Right ventricle myocardium inferior (tissue), 1 donor: ENCODE measurements at places on chromosomes 3 and 15.

DNA sequence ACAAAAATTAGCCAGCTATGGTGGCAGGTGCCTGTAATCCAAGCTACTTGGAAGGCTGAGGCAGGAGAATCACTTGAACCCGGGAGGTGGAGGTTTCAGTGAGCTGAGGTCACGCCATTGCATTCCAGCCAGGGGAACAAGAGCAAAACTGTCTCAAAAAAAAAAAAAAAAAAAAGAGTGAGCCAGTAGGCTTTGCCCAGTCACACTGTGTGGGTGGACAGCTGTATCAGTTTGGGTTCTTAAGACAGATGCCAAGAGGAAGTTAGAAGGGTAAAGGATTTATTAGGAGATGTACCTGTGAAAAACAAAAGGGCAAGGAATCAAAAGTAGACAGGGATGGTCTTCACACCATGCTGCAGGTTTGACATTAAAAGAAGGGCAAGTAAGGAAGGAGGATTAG is 86.1 kb upstream of the CGNL1 start:
- no peak for DNase-seq

- no peak for DNase-seq
These were observed 62.3 kb downstream of the MTHFS start for GRCh38 chr15:79834495-79834894.

DNA sequence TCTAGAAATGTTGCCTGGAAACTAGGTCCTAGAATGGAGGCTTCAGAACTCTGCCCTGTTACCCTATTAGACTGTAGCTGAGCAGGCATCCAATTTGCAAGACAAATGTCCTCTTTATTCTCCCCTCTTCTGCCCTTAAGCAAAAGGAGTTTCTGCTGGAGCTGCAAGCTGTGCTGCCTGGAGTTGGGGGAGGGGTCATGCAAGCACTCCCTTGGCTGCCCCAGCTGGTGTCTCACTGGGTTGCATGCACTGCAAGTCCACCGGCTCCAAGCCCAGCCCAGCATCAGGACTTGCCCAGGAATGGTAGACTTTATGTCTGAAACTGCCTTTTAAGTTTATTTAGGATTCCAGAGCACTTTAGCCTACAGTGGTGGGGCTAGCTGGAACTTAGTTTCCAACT is 15.7 kb upstream of the RBP2 start:
- DNase-seq = no peak

- no peak for DNase-seq
These were observed 1060.4 kb downstream of the ZPLD1 start for GRCh38 chr3:103495186-103495585.

GRCh38 chr15:83977992-83978391 is 257.6 kb upstream of the GOLGA6L4 start:
- DNase-seq = no peak

DNA sequence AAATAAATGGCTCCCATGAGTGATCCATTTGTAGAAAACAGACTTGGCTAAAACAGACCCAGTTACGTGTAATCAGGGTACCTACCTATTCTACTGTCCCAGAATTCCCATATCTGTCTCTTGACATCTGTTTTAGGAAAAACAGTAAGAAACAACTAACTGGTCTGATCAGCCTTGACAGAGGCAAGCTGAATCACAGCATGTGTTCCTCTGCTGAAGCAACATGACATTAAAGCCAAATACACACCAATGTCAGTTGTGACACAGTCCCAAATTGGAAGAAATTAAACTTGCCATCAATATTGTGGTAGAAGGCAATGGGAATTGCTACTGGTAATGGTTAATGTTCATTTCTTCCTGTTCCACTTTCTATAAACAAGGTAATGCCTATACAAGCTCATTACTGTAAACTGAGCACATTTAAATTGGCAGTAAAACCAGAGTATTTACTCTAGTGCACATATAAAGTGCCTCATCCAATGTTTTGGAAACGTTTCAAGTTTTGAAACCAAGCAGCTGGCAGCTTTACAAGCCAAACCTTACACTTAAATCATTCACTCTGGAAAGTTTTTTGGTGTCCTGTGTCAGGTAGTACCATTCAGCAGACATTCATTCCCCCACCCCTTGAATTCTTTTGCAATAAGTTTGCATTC is 27.0 kb downstream of the ALDH1A2 start:
- no peak for DNase-seq

GRCh38 chr3:127260826-127261555 is 26.9 kb downstream of the PRR20G start:
- no peak for DNase-seq

- no peak for DNase-seq
These were observed 73.1 kb upstream of the SLCO3A1 start for GRCh38 chr15:91780387-91780786.

DNA sequence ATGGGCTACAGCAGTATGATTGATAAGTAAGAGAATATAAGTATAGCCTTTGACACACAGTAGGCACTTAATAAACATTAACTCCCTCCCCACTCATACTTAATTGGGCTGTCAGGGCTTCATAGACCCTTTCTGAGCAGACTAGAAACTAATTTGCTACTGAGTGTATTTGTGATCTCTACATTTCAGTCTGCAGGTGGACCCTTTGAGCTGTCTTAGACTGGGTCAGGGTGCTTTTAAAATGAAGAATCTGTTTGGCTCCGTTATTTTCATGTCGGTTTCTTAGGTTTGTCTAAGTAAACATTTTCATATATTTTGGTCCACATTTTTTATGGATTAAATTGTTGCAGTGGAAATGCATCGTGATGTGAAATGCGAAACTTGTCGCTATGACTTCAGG is 50.3 kb upstream of the SELENOK start:
- DNase-seq = no peak

DNA sequence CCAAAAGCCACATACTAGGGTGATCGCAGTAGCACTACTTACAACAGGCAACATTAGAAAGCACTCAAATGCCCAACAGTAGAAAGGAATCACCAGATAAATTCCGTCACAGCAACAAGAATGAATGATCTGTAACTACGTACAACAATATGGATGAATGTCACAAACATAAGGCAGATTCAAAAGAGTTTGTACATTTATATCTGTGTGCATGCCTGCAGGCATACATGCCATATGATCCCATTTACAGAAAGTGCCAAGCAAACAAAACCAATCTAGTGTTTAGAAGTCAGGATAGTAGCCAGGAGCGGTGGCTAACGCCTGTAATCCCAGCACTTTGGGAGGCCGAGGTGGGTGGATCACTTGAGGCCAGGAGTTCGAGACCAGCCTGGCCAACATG is 3.5 kb downstream of the IL17RB start:
- DNase-seq = no peak

GRCh38 chr15:42138968-42139386 is 17.5 kb downstream of the PLA2G4F start:
- DNase-seq = no peak

DNA sequence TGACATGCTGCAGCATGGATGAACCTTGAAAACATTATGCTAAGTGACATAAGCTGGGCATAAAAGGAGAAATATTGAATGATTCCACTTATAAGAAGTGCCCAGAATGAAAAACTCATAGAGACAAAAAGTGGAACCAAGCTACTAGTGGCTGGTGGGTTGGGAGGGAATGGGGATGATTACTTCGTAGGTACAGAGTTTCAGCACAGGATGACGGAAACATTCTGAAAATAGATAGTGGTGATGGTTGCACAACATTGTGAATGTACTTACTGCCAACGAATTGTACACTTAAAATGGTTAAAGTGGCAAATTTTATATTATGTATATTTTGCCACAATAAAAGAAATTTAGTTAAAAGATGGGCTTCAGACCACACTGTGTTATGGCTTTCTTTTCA is 93.6 kb downstream of the RPLP1 start:
- DNase-seq = no peak

DNA sequence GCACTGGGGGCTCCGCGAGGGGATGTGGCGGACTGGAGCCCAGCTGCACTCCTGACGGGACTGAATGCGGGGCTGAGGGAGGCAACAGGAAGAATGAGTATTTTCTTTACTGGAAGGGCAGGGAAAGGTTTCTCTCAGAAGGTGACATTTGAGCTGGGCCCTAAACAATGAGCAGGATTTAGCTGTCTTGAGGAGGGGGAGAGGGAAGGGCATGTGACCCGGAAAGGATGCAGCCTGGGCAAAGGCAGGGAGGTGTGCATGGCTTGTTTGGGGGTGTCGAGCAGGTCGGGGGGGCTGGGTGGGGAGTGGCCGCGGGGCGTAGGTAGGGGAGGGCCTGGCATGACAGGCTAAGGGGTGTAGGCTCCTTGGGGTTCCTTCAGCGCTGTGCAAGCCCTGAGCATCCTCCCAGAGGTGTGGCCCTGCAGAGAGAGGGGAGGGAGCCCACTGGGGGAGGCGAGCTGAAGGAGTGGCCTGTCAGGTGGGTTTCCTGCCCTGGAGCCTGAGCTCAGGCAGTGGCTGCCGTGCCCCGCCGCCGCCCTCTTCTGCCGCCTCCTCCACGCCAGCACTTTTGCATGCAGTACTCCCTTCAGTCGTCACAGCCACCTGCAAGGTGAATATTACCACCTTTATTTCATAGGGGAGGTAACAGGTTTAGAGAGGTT is 17.2 kb upstream of the ANKDD1A start:
- no peak for DNase-seq

- DNase-seq = no peak
These were observed 12.7 kb upstream of the MINDY4B start for GRCh38 chr3:150917951-150918350.

DNA sequence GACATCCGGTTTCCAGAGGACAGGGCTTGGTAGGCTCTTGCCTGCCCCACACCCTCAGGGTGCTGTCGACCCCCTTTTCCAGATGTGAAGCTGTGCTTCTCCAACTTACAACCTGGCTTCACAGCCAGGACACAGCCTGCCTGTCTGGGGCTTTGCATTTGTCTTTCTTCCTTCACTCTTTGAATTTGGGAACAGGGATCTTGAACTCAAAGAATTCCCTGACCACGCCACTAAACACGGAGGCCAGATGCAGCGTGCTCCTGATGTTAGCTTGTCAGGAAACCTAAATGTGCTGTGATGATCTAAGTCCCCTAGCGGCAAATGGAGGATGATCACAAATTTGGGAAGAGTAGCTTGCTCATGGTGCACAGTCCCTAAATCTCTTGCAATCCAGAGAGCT is 244.8 kb upstream of the RGMA start:
- DNase-seq = peak; percentile 57

GRCh38 chr3:195849322-195850074 is 37.8 kb upstream of the MUC4 start:
- no peak for DNase-seq

GRCh38 chr3:43691120-43691995 is 620 bp downstream of the ABHD5 start:
- peak; percentile 87 for DNase-seq

- DNase-seq = peak; percentile 93
These were observed 90.7 kb downstream of the FNDC3B start for GRCh38 chr3:172129850-172130716.

DNA sequence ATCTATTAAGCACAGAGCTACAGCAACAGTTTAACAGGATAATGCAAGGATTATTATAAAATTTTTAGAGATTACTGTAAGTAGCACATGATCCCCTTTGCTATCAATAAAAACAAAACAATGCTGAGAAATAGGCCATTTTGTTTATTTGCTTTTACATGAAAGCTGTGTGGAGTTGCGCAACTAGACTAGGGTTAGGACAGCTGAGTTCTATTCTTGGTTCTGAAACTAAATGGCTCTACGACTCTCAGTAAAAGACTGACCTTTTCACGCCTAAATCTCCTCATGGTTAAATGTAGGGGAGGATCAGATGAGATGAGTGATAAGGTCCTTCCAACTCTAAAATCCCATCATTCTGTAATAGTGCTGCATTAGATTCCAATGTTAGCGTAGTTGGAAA is 25.0 kb downstream of the KCNMB2 start:
- DNase-seq = no peak

- DNase-seq = no peak
These were observed 38.3 kb downstream of the KBTBD12 start for GRCh38 chr3:127953091-127954035.
